ENCODE measurements at places on chromosomes 12 and 14.

DNA sequence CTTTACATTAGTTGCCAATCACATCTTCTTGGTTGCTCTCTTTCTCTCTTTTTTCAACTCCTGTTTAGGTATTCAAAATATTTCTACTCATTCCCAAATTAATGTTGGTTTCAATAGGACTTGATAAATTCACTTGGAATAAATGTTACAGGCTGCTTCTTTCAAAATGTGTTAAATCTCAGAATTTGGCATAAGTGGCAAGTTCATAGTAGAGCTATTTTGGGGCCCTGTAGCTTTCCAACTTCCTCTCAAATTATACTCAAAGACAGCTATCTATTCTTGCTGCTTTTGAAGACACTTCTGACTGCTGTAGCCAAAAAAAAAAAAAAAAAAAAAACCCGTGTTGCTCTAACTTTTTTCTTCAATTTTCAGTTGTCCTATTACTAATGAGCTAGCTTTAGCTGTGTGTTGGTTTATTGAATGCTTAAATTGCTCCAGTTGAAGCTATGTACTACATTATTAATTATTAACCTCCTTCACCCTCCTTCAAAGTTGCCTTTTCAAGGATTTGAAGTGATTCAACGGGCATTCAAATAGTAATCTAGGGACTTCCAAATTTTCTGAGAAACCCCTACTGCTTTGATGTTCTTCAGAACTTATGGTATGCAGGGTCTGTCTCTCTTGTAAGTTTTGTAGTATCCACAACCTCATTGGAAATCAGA lies 554.6 kb upstream of the FLRT2 start:
- DNase-seq, result no peak

DNA sequence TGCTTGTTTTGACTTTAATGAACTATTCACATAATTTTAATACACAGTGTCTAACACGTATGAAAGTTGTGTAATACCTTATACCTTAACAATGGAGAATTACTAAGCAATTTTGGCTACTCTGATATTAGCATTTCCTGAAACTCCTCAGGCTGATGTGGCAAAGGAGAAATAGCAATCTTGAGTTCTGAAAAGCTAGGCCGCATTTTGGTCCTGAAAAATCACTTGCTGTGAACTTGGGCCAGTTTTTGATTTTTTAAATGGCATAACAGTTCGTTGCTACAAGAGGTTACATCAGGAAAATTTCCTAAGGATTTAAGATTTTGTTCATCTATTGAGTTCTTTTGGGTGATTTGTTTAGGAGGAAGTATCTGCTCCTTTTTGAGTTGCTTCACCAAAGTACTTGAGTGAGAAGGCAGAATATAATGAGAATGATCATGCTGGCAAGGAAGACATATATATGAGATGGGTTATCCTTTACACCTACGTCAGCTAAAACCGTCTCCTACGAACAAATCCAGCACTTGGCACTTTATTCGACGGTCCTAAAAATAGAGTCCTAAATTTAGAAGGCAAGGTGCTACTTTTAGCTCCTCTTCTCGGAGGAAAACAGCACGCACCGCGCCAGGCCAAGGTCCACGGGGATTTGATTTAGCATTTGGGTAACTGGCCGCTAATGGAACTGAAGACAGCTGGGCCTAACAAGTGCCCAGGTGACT lies 32.2 kb downstream of the MIA2 start:
- peak; percentile 25 for DNase-seq

DNA sequence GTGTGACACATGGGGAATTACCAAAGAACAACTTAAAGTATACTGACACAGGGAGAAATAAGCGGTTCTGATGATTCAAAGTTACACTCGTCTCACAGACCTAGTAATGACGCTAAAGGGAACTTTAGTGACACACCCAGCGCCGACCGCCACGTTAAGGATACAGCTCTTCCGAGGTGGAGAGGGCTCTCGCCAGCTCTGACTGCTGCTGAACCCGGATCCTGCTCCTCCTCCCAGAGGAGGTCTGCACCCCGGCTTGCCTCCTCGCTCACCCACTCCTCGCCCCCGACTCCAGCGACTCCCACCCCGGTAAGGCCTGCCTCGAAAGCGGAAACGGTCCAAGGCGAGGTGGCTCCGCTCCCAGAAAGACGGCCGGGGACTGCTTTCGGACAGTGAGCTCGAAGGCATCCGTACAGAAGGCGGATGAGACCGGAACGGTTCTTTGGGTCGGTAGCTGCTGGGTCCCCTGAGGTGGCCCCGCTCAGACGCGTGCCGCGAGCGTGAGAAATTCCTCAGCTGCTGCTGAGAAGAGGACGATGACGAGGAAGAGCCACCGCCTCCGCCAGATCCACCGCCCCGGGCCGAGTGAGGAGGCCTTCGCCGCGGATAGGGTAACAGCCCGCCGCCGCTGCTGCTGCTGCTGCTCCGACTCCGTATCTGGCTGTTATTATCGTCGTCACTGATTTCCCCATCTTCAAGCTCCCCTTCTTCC lies 643 bp downstream of the ZFC3H1 start:
- peak; percentile 62 for DNase-seq

DNA sequence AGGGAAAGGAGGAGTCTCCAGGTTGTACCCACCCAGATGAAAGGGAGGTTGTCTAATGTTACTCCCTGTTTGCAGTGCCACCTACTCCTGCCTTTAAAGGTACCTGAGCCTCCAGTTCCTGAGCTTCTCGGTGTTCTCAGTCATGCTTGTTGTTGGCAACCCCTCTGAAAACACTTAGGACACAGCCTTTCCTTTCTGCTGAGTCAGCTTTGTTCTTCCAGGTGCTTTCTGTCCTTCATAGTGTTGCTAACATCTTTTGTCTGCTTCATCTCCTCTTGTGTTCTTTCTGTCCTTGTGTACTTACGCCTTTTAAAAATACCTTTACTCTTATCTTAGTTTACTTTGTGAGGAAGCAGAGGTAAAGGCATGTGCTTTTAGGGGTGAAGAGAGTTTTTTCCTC lies 97.0 kb upstream of the NEDD1 start:
- no peak for DNase-seq

- DNase-seq, result no peak
Observed at GRCh38 chr14:93629643-93630042, 158.6 kb downstream of the PRIMA1 start.

- no peak for DNase-seq
Observed at GRCh38 chr14:62505045-62505444, 540.2 kb downstream of the KCNH5 start.

DNA sequence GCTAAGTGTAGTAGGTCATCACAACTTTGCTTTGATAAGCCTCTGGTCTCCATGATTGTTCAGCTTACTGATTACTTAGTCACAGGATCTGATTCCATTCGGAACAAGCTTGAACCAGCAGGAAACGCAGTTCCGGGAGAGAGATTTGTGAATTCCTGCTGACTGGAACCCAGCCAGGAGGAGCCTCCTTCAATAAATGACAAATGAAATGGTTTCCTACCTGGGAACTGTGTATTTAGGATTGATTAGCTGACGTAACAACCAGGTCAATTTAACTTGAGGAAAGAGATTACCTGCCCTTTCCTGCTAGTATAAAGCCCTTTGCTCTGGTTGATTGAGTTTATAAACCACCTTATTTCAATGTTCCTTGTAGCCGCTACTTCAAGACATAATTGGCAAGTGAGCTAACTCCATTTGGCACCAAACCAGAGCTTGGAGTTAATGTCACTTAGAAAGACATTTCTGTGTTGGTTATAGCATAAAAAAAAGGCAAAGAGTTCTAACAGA lies 35.1 kb upstream of the KCNH3 start:
- DNase-seq, result no peak

DNA sequence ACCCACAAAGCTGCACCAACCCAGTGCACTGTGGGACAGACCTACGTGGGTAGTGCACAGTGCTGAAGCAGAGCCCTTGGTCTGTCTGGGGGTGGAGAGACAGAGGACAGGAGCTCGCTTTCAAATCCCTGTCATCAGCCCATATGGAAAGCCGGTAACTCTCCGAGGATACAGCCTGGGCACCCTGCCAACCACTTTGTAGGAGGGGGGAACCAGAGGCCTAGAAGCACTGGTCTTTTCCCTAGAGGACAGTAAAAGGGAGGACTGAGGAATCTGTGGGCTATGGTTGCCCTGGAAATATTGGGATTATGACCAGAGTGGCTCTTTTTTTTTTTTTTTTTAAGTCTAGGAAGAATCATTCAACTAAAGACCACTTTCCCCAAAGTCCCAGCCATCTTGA lies 74.3 kb downstream of the MAP3K9 start:
- DNase-seq, result no peak

GRCh38 chr12:26633591-26634210 lies 199.3 kb downstream of the ITPR2 start:
- DNase-seq, result no peak

DNA sequence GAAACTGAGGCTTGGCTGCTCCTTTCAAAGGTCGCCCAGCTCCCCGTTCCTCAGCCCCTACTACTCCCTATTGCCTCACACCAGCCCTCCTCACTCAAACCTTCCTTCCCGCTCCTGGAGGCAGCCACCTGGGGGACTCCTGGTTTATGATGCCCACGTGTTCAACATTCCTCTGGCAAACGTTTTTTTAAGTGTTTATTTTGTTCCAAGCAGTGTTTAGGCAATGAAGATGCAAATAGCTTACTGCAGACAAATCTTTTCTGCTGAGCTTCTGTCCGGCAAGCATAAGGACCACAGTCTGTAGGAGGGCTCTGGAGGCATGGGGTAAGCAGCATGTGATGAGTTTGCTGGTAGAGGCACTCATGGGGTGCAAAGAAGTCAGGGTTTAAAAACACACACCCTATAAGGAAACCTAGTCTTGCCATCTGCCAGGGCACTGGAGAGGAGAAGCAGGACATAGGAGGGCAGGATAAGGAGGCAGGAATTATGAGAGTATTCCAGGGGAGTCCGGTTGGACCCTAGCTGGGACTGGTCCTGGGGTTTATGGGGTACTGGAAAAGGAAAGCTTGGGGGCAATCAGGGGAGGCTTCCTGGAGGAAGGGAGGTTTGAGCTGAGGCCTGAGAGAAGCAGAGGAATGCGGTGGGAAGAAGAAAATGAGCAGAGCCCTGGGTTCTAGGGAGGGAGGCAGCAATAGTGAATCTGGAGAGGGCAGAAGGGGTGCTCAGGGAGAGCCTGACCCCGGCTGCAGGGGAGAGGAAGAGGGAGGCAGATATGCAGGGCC lies 123.3 kb downstream of the NCOR2 start:
- DNase-seq, result no peak

GRCh38 chr12:121781998-121782979 lies 11.2 kb downstream of the RHOF start:
- no peak for DNase-seq

DNA sequence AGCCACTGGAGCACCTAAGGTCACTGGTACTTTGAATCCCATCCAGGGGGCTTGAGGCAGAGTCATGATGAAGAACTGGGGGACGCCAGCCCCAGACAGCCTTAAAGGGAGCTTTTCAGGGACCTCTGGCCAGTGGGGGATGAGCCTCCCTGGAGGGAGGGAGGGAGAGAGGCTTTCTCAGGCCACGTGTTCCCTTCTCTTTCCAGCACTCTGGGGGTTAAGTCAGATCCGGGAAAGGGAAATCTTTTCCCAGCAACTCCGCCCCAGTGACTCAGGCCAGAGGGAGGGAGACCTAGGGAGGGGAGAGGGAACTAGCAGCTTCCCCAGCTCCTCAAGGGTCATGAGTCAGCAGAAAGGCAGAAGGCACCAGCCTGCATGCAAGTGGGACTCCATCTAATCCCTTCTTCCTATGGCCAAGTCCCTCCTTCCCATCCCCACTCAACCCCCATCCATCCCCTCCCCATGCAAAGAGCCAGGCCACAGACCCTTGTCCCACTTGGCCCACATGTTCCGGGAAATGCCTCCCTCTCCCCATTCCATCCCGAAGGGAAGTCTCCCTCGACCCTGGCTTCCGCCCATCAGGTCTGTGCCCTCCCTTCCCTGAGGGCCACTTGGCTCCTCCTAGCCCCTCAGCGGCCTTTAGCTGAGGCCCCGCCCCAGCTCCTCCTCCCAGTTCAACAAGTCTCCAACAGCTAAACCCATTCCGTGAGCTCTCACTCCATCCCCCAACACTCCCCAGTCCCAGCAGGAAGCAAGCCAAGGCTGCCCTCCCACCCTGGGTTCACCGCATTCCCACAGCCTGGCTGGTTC lies 5.6 kb downstream of the TNFRSF1A start:
- DNase-seq, result peak; percentile 97

DNA sequence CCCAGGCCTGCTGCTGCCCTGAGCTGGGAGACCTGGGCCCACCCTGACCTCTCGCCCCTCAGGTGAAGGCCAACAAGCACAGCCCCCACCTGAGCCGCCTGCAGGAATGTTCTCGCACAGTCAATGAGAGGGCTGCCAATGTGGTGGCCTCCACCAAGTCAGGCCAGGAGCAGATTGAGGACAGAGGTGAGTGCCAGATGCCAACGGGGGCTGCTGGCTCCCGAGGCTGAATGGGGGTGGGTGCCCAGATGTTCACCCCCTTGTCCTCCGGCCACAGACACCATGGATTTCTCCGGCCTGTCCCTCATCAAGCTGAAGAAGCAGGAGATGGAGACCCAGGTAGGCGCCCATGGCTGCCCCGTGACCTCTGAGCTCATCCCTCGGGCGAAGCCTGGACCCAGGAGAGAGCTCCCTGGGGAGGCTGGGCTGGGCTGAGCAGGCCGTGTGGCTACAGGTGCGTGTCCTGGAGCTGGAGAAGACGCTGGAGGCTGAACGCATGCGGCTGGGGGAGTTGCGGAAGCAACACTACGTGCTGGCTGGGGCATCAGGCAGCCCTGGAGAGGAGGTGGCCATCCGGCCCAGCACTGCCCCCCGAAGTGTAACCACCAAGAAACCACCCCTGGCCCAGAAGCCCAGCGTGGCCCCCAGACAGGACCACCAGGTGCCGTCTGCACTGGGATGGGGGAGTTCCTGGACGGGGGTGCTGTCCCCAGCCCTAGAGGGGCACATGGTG lies 25.8 kb downstream of the HIP1R start:
- DNase-seq, result no peak

GRCh38 chr12:31521964-31522363 lies 69.0 kb downstream of the DENND5B start:
- DNase-seq, result no peak

- no peak for DNase-seq
Observed at GRCh38 chr12:108712925-108713203, 18.5 kb downstream of the CORO1C start.

DNA sequence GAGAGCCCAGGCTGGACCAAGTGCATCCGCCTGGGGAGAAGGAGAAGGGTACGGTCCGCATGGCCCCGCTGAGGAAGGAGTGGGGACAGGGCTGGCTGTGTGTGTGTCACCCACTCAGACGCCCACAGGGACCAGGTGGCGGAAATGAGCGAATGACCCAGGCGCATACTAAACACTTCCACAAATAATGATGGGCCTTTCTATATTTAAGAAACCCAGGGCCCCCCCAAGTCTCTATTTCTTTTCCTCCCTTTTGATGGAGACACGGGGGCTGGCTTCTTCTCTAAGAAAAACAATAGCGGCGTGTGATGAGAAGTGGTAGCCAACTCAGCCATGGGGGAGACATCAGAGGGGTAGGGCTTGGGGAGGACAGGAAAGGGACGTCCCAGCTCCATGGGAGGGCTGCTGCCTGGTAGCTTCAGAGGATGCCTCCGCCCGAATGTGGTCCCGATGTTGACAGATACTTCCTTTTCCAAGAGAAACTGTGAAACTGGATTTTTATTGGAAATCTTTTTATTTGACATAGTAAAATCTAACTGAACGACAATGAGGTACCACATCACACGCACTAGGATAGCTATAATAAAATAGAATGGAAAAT lies 6.3 kb upstream of the MAP1LC3B2 start:
- DNase-seq, result no peak

GRCh38 chr12:34105392-34105933 lies 83.2 kb downstream of the ALG10 start:
- DNase-seq, result no peak

GRCh38 chr14:105061428-105062047 lies 3.7 kb downstream of the GPR132 start:
- DNase-seq, result peak; percentile 73

GRCh38 chr12:21599143-21599999 lies 5.3 kb downstream of the GYS2 start:
- DNase-seq, result no peak

GRCh38 chr12:19428246-19428645 lies 11.0 kb upstream of the AEBP2 start:
- DNase-seq, result peak; percentile 87

Data from HL-60 (cell line).